Hematopoietic multipotent progenitor cell treated with erythropoietin and hydrocortisone succinate and interleukin-3 and kit ligand, for 15 days (in vitro differentiated cells): ENCODE measurements at places on chromosomes 12 and 14.

- DNase-seq, result no peak
These were observed 6.9 kb upstream of the DCN start for GRCh38 chr12:91189516-91189915.

DNA sequence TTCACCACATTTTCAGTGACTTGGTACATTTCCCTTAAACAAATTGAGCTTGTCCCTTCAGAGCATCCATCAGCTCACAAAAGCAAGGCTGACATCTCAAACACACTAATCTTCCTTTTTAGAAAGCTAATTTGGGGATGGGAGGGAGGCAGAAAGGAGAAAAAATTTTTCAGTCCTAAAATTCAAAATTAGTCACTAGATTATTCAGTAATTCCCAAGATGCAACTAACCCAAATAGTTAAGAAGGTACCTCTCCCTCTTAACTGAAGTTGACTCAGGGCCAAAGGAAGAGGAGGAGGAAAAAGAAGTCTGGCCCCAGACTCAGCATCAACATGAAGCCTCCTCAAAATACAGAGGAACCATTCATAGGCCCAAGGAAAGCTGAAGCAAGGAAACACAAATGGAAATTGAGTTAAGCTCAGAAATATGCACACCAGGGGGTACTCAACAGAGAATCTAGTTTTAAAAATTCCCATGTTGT, 21.7 kb downstream of the CBX5 start:
- DNase-seq, result no peak

DNA sequence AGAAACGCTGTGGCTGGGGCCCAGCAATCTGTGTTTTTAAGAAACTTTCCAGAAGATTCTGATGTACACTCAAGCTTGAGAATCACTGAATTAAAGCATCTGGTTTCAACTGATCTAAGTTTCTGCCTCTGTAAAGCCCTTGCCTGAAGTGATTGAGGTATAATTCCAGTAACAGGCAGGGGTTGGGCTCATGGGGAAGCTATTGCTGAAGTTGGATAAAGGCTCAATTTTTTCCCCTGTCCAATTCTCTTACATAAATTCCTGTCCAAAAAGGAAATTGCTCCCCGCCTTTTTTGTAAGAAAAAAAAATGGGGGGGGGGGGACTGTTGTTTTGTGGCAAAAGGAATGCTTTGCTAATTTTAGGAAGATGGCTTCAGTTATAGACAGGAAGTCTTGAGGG, 337.4 kb downstream of the NUAK1 start:
- no peak for DNase-seq

GRCh38 chr14:37673439-37673838, 78.0 kb downstream of the TTC6 start:
- DNase-seq, result no peak

DNA sequence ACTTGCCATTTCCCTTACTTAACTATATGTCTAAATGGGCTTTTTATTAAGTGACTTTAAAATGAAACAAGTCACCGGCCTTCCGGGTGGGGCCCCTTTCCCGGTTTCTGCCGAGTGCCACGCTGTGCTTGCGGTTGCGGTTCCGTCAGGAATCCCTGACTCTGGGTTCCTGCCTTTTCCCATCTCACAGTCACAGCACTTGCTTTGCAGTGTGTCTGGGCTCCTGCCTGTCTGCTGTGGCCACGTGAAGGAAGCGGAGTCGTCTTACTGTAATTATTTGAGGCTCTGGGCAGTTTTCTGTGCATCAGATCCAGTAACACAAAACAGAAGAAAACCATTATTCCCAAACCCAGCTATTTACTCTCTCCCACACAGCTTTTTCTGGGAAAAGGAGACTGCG, 44.0 kb upstream of the FRMD6 start:
- DNase-seq, result no peak

- no peak for DNase-seq
These were observed 37.0 kb upstream of the PNMA1 start for GRCh38 chr14:73751157-73751691.

- no peak for DNase-seq
These were observed 328.0 kb upstream of the ATP2B1 start for GRCh38 chr12:90036637-90037036.

DNA sequence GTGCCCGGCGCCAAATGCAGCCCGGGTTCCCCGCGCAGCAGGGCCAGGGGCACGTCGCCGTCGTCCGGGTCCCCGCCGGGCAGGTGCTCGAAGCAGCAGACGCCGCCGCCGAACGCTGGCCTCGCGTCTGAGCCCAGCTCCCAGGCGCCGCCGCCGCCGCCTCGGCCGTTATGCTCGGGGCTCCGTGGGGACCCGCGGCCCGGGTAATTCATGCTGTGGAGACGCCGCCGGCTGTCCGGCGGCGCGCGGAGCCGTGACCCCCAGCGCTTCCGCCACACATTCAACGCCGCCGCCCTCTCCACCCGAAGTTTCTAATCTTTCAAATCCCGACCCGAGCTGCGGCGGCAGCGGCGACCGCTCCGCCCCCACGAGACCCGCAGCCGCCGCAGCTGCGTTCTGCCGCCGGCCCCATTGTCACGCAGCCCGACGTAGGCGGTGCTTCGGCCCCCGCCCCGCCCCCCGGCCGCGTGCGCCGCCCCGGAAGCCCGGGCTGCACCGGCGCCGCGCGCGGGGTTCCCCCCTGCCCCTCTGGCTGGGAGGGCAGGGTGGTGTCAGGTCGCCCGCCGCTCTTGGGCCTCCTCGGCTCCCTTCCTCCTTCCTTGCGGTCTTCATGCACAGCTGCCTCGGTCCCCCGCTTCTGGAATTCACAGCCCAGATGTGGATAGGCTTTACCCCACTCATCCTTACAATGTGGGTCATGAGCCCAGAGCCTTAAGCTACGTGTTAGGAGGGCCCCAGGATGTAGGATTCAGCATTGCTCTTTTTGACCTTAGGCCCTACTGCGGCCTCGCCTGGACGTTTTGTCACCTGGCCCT, at the start of gene DDHD1:
TSS of gene DDHD1 (minus strand) at position 437 of the 815 bp plus-strand sequence. CDS start at position 212, 225 bp downstream.
- DNase-seq, result peak; percentile 83

GRCh38 chr14:21860172-21860571, 186.6 kb upstream of the OR4E1 start:
- DNase-seq, result peak; percentile 34
